ENCODE measurements at places on chromosomes 12 and 14. TPM values are rescaled to one million over a fixed set of nuclear protein-coding genes. Genes with fewer than 3 reads are reported as not detected.

Gene RIPK3
- 2.3 TPM for total RNA-seq

Gene CLEC4E
- not detected for total RNA-seq

Gene CISTR
- total RNA-seq: not detected

Gene SERPINA10
- total RNA-seq: not detected

DNA sequence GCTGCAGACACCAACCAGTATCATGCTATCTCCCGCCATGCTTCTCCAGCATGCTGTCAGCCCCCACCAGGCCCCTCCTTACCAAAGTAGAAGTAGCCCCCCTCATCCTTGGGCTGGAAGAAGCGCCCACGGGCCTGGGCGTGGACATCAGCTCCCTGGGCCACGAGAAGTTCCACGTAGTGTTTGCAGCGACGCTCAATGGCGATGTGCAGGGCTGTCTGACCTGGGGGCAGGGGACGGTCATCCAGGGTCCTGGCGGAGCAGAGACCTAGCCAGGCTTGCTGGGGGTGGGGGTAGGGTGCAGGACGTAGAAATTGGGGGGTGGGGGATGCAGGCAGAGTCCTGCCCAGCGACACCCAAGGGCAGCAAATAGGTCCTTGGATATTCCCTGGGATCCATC, 32.7 kb downstream of the TRPV4 start:
- no peak overlapping the region for H3K27ac ChIP-seq
- DNase-seq: no peak
- H3K4me1 ChIP-seq: no peaks in the 10 kb centered on the region
- H3K27me3 ChIP-seq: no peaks in the 10 kb centered on the region
- no peak overlapping the region for H3K4me3 ChIP-seq

DNA sequence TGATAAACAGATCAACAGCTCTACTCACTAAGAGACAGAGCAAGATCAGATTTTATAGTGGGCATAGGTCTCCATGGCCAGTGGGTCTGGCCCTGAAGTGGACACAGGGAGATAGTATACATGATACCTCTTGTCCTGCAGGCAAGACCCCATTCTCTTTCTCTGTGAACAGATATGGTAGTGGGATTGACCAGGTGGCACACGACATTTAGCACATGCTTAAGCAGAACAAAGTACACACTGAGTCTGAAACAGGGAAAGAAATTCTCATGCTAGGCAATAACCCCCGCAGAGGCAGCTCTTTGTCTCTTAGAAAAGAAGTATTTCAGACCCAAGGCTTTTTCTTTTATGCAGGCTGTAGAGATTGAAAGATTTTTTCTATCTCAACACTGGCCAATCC, 1331.2 kb downstream of the FSCB start:
- 0 out of 2 replicates have a peak, but pooled peaks cover 4% of the 10 kb centered on the region for H3K36me3 ChIP-seq
- no peak for DNase-seq
- no peaks in the 10 kb centered on the region for H3K4me1 ChIP-seq
- H3K27ac ChIP-seq: no peak overlapping the region
- H3K27me3 ChIP-seq: no peaks in the 10 kb centered on the region
